CD4-positive, alpha-beta memory T cell (primary cell): ENCODE measurements at places on chromosomes 4 and X.

DNA sequence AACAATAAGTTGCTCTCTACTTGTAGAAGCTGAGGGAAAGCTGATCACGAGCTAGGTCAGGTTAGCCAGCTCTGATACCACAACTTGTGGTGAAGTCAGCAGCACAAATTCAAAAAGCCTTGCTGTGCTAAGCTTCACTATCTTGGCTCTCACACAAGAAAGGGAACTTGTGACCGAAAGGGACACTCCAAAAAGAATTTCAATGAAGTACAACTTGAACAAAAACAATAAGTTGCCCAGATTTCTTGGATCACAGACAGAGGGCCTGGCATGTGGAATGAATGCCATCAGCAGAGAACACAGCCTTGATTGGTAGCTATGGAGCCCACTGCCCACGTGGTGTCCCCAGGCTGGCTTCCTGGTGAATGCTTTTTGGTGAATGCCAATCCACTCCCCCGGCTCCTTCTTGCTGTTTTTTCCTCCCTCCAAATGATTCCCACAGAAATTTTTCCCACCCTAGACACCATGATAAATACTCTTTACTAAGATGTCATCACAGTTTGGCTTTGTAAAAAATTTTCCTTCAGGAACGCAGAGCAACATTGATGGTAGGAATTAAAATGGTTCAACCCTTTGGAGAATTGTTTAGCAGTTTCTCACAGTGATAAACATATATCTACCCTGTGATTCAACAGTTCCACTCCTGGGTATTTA lies 82.6 kb downstream of the ANXA3 start:
- DNase-seq, result no peak

- DNase-seq, result no peak
These were observed 6.9 kb downstream of the KLHL8 start for GRCh38 chr4:87213421-87214075.

GRCh38 chr4:142405695-142406498 lies 440.2 kb downstream of the INPP4B start:
- DNase-seq, result no peak

- DNase-seq, result no peak
These were observed 442 bp downstream of the NDUFB11 start for GRCh38 chrX:47143894-47144625.

DNA sequence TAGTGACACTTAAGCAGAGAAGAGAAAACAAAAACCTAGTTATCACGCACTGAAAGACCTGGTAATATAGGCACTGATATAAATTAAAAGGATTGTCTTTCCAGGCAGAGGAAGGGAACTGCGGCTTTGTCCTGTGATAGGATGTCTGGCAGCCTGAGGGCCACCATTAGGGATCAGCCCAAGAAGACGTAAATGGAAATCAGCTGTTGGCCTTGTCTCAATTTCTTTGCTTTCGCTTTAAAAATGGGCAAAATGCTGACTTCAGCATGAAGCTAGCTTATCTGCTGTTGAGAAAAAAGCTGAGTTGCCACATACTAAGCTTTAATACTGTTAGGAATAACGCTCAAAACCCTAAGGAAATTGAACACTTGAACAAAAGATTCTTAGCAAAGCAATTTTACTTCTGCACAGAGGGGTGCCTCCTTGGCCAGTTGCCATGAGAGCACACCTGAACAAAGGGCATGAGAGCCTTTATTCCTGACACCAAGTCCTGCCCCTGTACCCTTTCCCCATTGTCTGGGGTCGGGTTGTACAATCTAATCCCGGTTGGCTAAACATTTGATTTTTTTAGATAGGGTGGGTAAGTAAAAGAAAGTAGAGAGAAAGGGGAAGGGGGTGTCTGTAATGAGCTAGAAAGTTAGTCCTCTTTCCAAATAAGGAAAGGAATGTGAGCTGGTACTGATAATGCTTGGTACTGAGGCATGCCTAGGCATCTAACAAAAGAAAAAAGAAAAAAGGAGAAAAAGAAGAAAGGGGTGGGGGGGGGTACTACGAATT lies 85.1 kb upstream of the UCP1 start:
- DNase-seq, result no peak

DNA sequence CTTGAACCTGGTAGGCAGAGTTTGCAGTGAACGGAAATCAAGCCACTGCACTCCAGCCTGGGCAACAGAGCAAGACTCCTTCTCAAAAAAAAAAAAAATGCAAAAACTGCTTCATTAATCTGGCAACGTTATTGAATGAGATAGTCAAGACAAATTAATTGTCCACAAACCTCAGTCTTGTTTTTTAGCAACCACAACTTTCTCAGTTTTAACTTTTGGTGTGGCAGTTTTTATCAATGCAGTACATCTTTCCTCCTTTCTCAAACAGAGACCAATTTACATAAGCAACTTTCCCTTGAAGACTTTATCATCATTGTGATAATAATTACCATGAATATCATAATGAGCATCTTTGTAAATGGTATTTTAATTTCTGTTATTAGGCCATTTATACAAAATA lies 61.7 kb upstream of the GALNTL6 start:
- DNase-seq, result no peak

DNA sequence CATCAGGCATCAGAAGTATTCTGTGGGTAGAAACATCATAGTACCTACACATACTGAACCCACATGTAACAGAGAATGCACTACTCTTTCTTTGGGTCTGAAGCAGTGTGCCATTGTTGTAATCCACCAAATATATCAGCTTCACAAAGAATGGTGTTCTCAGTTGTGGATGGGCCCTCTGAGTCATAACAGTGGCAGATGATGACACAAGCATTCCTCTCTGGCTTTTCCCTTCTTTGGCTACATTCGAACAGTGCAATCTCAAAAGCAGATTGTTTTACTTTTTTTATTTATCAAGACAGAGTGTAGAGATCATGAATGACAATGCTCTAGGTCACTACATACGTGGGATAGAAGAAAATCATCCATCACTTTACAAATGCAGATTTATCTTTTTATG lies 247.2 kb upstream of the EPHA5 start:
- no peak for DNase-seq

GRCh38 chrX:12011075-12011474 lies 127.2 kb upstream of the FRMPD4 start:
- no peak for DNase-seq

GRCh38 chr4:4685810-4686795 lies 144.3 kb upstream of the STX18 start:
- DNase-seq, result no peak

GRCh38 chr4:36502350-36502749 lies 220.9 kb downstream of the DTHD1 start:
- no peak for DNase-seq

- no peak for DNase-seq
These were observed 21.2 kb upstream of the SLC7A11 start for GRCh38 chr4:138263247-138263816.

GRCh38 chrX:26334232-26334631 lies 118.3 kb downstream of the MAGEB5 start:
- no peak for DNase-seq

DNA sequence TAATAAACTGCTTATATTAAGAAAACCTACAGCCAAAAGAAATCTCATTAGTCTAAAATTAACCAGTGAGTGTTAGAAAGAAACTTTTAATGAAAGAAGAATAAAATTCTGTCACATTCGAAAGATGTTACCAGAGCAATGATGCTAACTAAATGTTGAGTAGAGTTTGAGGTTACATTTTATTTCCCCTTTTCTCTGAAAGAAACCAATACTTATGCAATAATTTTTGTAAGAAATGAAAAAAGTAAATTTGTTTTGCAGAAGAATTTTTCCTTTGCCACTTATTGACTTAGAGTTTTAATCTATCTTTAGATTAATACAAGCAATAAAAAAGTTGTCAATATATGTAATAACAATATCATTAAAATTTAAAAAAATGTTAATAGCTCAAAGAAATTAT lies 574.0 kb upstream of the GALNTL6 start:
- DNase-seq, result no peak

- no peak for DNase-seq
These were observed 1355.6 kb downstream of the FSTL5 start for GRCh38 chr4:160808174-160808573.

DNA sequence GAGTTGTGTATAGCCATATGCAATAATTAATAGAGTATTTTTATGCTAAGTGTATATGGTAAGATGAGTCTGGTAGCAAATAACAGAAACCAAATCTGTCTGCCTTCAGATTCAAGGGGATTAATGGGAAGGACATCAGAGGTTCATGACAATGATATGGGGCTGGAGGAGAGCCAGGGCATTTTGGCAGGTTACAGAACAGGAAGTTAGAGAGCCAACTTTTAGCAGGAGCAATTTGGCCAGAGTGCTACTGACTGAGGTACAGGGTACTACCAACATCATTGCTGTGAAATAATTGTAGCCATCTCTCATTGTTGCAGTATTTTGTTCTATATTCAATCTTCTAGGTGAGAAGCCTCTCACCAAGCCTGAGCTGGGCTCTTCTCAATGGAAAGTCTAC lies 210.9 kb upstream of the FAM47A start:
- DNase-seq, result no peak

- no peak for DNase-seq
These were observed 39.4 kb downstream of the PDE5A start for GRCh38 chr4:119589165-119589564.

DNA sequence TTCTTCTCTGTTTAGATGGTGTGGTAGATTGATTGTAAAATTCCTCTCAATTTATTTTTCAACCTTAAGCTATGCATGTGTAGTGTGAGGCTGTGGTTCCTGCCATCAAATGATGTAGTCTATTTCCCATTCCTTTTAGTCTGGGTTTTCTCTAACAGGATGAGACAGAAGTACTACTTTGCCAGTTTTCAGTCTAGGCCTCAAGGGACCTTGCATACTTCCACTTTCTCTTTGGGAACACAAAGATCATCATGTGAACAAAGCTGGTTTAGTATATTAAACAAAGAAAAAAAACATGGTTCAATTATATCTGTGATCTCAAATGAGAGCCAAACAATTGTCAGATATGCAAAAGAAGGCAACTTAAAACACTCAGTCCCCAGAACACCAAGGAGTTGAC lies 1284.0 kb downstream of the RAPGEF2 start:
- no peak for DNase-seq

GRCh38 chr4:67735325-67735724 lies 18.9 kb downstream of the GNRHR start:
- no peak for DNase-seq

DNA sequence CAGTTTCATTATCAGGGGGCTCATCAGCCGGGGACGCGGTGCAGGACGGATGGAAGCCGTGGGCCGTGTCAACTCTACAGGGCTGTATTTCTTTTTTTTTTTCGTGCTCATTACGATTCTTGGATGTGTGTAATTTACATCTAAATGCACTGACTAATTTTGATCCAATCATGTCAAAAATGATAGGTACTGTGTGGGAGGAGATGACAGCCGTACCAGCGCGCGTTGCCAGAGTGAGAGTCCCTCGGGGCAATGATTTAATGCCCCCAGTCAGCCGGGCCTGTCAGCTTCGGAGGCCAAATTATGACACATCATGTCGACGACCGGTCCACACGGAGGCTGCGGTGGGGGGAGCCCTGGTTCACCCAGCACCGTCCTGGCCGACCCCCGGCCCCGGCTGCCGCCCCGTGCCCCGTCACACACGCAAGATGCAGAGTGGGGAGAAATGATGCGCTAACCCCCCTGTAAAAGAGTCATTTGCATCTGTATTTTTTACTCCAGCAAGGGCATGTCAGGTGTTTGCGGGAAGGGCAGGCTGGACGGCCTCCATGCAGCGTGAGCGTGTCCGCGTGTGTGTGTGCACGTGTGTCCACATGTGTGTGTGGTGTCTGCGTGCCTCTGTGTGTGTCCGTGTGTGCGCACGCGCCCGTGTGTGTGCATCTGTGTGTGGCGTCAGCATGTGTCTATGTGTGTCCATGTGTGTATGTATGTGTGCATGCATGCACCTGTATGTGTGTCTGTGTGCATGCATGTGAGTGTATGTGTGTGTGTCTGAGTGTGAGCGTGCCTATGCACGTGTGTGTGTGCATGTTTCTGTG lies 74.3 kb upstream of the PPP2R3B start:
- DNase-seq, result no peak

- no peak for DNase-seq
These were observed 548.1 kb downstream of the PACRGL start for GRCh38 chr4:21248331-21248730.

DNA sequence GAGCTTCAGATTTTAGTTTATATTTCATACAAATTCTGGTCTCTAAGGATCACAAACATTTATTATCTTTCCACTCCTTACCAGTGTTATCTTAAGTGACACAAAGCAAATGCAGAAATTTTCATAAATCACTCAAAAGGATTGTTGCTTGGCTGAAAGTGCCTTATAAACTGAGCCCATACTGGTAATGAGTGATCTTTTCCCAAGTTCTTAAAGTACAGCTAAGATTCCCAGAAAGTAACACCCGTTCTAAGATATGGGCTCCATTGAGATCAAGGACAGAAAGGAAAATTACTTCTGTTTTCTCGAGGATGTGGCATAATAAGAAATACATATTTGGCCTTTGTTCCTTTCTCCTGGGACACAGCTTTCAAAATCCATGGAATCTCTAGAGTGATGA lies 313.7 kb downstream of the ARHGAP24 start:
- DNase-seq, result no peak

DNA sequence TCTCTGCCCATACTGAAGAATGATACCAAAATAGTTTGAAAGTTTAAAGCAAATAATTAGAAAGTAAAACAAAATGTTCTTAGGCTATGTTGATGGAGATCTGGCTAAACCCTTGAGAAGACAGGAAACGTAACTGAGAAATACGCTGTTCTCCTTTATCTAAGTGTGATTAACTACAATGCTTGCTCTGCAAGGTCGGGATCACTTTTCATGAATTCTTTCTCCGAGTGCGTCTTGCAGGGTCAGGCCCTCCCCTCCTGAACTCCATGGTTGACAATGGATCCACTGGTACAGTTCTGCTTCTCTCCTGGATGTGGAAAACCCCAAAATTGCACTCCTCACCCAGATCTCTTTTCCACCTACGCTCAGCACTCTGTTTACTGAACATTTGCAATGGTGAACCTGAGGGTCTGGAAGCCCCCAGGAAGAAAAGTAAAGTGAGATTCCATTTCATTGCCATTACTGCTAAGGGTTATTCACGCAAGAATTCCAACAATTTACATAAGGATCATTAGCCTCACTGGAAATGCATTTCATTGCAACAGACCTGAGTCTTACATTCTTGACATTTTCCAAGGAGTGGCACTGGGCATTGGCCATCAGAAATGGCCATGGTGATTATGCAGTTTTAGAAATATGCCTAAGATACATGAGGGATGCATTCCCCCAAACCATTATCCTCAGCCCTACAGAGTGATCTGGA lies 24.6 kb upstream of the WWC2 start:
- DNase-seq, result no peak

- DNase-seq, result no peak
These were observed 192.3 kb upstream of the NR3C2 start for GRCh38 chr4:148634476-148634875.

- DNase-seq, result no peak
These were observed 10.2 kb downstream of the CRLF2 start for GRCh38 chrX:1202251-1202650.

DNA sequence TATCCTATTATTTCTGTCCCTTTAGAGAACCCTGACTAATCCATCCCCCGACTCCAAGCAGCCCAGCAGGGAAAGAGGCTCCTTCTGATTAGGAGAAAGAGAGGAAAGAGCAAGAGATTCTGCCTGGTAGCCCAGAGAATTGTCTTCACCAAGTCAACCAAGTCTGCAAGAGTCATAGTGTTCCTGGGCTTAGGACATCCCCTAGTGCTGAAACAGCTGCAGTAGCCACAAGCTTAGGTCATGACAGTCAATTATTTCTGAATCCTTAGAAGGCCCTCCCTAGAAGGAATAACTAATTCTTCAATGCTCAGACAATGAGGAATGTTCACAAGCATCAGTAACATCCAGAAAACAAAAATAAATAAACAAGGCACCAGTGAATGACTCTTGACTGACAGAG lies 480.3 kb upstream of the GRIA3 start:
- DNase-seq, result no peak
